NCI-H2029 treated with DMSO at 0.1 percent for 48 hours (cell line): ENCODE measurements at places on chromosomes 16 and 17.

DNA sequence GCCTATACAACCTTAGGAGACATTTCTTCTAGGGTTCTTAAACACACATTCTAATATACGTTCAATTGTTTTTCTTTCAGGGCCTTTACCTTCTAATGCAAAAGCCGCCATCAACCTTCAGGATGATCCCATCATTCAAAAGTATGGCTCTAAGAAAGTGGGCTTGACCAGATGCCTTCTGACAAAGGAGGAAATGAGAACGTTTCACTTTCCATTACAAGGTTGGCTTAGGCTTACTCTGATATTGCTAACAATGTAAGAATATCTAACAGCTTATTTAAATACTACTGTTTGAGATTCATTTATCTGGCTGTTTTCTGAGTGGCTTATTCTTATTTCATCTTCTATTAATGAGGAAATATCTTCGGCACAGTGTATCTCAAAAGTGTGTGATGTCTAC lies 15.4 kb downstream of the REXO5 start:
- no peak for DNase-seq

DNA sequence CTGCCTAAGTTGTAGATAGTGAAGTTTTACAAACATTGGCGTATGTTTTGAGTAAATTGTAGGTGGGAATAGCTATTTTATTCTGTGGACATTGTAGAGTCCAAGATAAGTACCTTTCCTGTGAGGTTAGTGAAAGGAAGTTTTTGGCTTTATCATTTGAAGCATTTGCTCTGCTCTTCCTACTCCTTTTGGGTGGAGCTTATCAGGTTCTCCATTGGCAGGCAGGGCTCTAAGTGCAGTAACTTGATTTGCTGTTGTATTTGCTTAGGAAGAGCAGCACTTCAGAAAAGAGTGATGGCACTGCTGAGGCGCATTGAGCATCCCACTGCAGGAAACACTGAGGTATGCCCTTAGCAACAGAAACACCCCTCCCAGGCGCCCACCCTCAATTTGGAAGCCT lies 70.1 kb downstream of the OMG start:
- DNase-seq: no peak

- DNase-seq: no peak
Measured at GRCh38 chr16:19179546-19180490, 11.8 kb downstream of the SYT17 start.

- no peak for DNase-seq
Measured at GRCh38 chr17:56994009-56994792, 16.3 kb downstream of the SCPEP1 start.

GRCh38 chr16:68242085-68242484 lies 3.1 kb upstream of the PLA2G15 start:
- DNase-seq: no peak

DNA sequence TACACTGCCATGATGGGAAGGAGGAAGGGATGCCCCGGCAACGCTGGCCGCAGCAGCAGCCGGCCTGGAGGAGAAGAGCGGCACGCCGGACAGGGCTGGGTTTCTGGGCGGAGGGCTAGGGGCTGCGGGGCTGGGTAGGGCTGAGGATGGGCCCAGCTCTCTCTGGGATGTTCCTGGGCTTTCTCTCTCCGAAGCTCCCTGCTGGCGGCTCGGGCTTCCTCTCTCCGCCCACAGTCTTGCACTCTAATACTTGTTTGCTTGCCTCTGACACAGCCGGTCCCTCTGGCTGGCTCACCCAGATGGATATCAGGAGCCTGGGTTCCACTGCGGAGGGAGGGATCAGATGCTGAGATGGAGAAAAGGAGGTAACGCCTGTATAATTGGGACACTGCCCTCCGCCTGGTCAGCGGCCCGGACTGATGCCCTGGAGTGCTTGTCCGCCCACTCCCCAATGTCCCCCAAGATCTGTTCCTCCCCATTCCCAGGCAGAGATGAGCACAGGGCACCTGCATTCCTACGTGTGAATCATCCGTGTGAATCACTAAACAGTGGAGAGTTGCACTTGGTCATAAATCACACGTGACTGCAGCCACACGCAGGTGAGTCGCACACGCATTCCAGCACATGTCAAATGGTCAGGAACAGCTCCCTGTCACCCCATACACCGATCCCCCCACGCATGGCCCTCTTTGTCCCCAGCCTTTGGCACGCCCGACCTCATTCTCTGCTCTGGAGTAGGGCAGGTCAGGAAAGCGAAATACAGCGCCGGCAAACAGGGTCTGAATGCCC lies at the start of gene ALOXE3:
ALOXE3 (minus strand) TSS at position 535 of the 789 bp plus-strand sequence; CDS start at position 11, 524 bp downstream.
- no peak for DNase-seq

DNA sequence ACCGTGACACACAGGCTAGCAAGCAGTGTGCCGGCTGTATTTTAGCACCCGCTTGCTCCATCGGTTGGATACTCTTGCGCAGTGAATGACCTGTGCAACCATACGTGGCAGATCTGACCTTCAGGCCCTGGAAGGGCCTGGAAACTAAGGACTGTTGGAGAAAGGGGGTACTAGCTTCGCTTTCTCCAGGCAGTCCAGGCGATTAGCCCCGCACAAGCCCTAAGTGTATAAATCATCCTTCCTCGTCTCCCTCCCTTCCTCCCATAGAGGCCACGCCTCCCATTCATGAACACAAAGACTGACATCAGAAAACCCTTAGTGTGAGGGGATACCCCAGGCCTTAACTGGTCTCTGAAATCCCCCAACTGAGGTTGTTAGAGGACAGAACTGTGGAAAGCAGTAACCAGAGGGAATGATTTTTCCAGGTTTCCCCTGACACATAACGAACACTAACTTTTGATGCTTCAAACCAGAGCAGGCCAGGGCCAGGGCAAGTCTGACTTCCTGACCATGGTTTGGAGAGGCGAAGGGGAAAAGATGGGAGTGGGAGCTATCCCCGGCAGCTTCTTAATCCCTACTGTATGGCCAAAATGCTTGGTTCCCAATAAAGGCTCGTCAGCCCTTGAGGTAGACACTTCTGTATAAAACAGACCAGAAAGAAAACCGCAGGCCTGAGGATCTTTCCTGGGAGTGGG lies 1.4 kb upstream of the DYNLL2 start:
- no peak for DNase-seq

DNA sequence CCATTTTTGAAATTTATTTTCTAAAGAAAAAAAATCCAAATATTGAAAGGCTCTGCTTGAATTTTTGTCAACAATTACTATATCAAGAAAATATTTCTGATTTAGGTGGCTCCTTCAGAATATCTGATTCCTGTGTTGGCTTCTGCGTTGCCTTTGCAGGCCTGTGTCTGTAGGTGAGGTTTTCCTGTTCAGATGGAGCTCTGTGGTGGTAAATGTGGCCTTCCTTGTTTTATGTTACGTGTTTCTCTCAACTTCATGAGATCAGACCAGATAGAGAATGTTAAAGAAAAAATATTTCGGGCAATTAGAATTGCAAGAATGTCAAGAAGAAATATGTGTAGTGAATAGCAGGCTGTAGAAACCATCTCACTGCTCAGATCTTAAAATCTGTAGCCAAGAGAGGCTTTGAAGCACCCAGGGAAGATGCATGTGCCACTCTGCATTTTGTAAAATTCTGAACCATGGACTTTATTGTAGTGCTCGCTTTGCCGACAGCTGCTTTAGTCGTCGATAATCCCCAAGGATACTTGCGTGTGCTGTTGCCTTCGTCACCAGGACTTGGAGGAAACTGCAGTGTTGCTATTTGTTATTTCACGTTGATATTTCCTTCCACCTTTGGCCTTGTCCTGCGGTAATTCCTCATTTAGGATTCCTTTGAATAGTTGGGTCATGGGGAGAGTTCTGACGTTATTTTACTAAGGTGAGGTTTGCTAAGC lies 69.9 kb downstream of the RPTOR start:
- DNase-seq: no peak

- no peak for DNase-seq
Measured at GRCh38 chr17:61561354-61561753, 29.7 kb downstream of the NACA2 start.
